GM20000 (cell line): ENCODE measurements at places on chromosomes 2 and 18.
A peak's percentile ranks its signal among the peaks of the same experiment; 100 is the strongest.

DNA sequence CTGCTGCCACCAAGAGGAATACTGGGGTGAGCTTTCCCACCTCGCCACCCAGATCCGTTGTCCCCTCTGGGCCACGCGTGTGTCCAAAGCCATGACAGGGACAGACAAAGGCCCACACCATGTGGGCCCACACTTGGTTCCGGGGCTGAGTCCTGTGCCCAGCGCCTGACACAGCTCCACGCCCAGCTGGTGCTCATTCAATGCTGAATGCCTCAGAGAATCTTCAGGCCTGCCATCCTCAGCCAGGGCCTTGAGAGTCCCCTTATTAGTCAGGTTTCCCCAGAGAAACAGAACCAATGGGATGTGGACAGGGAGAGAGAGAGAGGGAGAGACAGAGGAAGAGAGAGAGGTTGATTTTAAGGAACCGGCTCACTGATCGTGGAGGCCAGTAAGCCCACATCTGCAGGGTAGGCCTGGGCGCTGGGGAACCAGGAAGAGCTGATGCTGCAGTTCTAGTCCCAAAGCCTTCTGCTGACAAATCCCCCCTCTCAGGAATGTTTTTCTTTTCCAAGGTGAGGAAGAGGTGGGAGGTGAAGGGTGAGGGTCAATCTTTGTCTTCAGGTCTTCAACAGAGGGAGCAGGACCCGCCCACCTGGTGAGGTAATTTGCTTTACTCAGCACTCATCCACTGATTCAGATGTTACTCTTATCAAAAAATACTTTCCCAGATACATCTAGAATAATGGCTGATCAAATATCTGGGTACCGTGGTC lies 10.2 kb upstream of the SPATA3 start:
- no peak for DNase-seq

DNA sequence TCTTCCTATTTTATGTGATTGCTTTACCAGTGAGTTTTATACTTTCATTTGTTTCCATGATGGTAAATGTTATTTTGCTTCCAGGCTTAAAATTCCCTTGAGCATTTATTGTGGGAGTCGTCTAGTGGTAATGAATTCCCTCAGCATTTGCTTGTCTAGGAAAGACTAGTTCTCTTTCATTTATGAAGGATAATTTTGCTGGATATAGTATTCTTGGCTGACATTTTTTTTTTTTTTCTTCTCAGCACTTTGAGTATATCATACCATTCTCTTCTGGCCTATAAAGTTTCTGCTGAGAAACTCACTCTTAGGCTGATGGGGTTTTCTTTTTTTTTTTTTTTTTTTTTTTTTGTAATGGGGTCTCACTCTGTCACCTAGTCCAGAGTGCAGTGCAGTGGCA lies 99.1 kb downstream of the EDAR start:
- no peak for DNase-seq

GRCh38 chr2:221876016-221876415 lies 303.9 kb upstream of the EPHA4 start:
- DNase-seq: no peak

DNA sequence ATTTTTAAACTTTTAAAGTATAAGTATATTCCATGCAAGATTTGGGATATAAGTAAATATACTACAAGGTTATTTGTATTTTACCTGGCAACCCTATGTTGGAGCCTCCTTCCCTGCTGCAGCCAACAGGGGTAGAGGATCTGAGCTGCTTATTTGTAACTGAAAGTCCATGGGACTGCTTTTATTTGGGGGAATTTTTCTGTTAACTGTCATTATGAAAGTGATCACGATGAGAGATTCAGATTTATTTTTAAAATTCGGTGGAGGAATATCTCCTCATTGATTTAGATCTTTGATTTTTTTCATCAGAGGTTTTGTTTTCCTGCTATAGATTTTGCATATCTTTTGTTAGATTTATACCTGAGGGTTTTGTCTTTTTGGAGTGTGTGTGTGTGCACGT lies 215.9 kb downstream of the PRKCE start:
- DNase-seq: no peak

- DNase-seq: peak; percentile 73
Measured at GRCh38 chr2:72887740-72888437, 681 bp downstream of the SPR start.

GRCh38 chr2:56749152-56749752 lies 565.5 kb downstream of the CCDC85A start:
- DNase-seq: peak; percentile 10
